ENCODE measurements at places on chromosomes 2 and 18. TPM values are rescaled to one million over a fixed set of nuclear protein-coding genes. Genes with fewer than 3 reads are reported as not detected.

NT5DC4 gene
- not detected for total RNA-seq

CHRNG gene
- not detected for total RNA-seq

AOX1 gene
- 2.8 TPM for total RNA-seq

RNASEH1 gene
- 65.5 TPM for total RNA-seq

SH3BP4 gene
- total RNA-seq: 27.8 TPM

ONECUT2 gene
- 0.21 TPM for total RNA-seq

RNF144A gene
- total RNA-seq: 7.6 TPM

TXNDC2 gene
- total RNA-seq: 0.12 TPM

AFG3L2 gene
- 37.8 TPM for total RNA-seq

ABCA12 gene
- total RNA-seq: 0.39 TPM

UGT1A8 gene
- total RNA-seq: not detected

FAM228A gene
- total RNA-seq: not detected

STK16 gene
- total RNA-seq: 27.7 TPM

ALPP gene
- 0.56 TPM for total RNA-seq

GPR45 gene
- not detected for total RNA-seq

ICOS gene
- total RNA-seq: not detected

RUFY4 gene
- total RNA-seq: not detected

Data from A549 treated with RU486 at 1 μM for 4 hours (cell line).